ENCODE measurements at places on chromosomes 11 and 22. TPM values are rescaled to one million over a fixed set of nuclear protein-coding genes. Genes with fewer than 3 reads are reported as not detected.

Gene STARD10
- 69.0 TPM for polyA plus RNA-seq

Gene RGL4
- 5.7 TPM for polyA plus RNA-seq

Gene CHRM1
- polyA plus RNA-seq, result 0.04 TPM

Gene TMPRSS13
- 0.50 TPM for polyA plus RNA-seq

Gene PLEKHA7
- polyA plus RNA-seq, result 38.9 TPM

Gene PAK1
- 81.5 TPM for polyA plus RNA-seq

Gene SPON1
- polyA plus RNA-seq, result 57.4 TPM

Gene SLC7A4
- 1.5 TPM for polyA plus RNA-seq

Gene OR8H1
- polyA plus RNA-seq, result not detected

Gene CD82
- polyA plus RNA-seq, result 16.1 TPM

Gene UPB1
- 0.84 TPM for polyA plus RNA-seq

Gene OR52N4
- not detected for polyA plus RNA-seq

Gene MMP27
- not detected for polyA plus RNA-seq

Gene OR8D2
- not detected for polyA plus RNA-seq

Gene TRIM51
- polyA plus RNA-seq, result not detected

Gene ARHGAP8
- polyA plus RNA-seq, result 51.0 TPM

Gene E2F8
- 7.9 TPM for polyA plus RNA-seq

Gene CLCF1
- 4.8 TPM for polyA plus RNA-seq

Gene PNPLA5
- polyA plus RNA-seq, result 0.24 TPM

Gene RCOR2
- polyA plus RNA-seq, result 11.4 TPM

Gene MRGPRE
- polyA plus RNA-seq, result not detected

Gene RFPL3
- not detected for polyA plus RNA-seq

Gene F2
- 0.60 TPM for polyA plus RNA-seq

Gene DGCR6
- 12.9 TPM for polyA plus RNA-seq

Gene ANKK1
- polyA plus RNA-seq, result 0.88 TPM

Gene HTR3B
- 0.25 TPM for polyA plus RNA-seq

Gene SNX32
- polyA plus RNA-seq, result 2.1 TPM

Gene EHF
- 32.7 TPM for polyA plus RNA-seq

Gene LRRC55
- polyA plus RNA-seq, result 4.5 TPM

Gene TRPM5
- 3.8 TPM for polyA plus RNA-seq

Gene TMPRSS4
- polyA plus RNA-seq, result 30.3 TPM

Gene IL18BP
- polyA plus RNA-seq, result 11.6 TPM

Gene KRTAP5-7
- polyA plus RNA-seq, result not detected

Gene TMEM191C
- 1.8 TPM for polyA plus RNA-seq

Gene CAVIN3
- 20.9 TPM for polyA plus RNA-seq

Gene APOBEC3G
- 11.4 TPM for polyA plus RNA-seq

Gene SHANK2
- polyA plus RNA-seq, result 26.2 TPM

Gene OLFML1
- polyA plus RNA-seq, result 29.8 TPM

Gene APOBEC3B
- polyA plus RNA-seq, result 6.7 TPM

Gene INCENP
- polyA plus RNA-seq, result 40.5 TPM

Gene OR4D5
- not detected for polyA plus RNA-seq

Gene FOLH1
- polyA plus RNA-seq, result 10.2 TPM

Gene NAV2
- polyA plus RNA-seq, result 54.8 TPM

Gene DENND6B
- 18.5 TPM for polyA plus RNA-seq

Gene MS4A7
- 7.8 TPM for polyA plus RNA-seq

Gene C1QTNF4
- 6.8 TPM for polyA plus RNA-seq

Gene BCO2
- 7.0 TPM for polyA plus RNA-seq

Gene OR5D16
- not detected for polyA plus RNA-seq

Gene DEFB131B
- 2.0 TPM for polyA plus RNA-seq

Gene ALX4
- 0.27 TPM for polyA plus RNA-seq

Gene APOL4
- polyA plus RNA-seq, result 5.2 TPM

Gene GDPD4
- 1.4 TPM for polyA plus RNA-seq
